Glutamatergic neuron (in vitro differentiated cells): ENCODE measurements at places on chromosomes 11 and 22. TPM values are rescaled to one million over a fixed set of nuclear protein-coding genes. Genes with fewer than 3 reads are reported as not detected.

DNA sequence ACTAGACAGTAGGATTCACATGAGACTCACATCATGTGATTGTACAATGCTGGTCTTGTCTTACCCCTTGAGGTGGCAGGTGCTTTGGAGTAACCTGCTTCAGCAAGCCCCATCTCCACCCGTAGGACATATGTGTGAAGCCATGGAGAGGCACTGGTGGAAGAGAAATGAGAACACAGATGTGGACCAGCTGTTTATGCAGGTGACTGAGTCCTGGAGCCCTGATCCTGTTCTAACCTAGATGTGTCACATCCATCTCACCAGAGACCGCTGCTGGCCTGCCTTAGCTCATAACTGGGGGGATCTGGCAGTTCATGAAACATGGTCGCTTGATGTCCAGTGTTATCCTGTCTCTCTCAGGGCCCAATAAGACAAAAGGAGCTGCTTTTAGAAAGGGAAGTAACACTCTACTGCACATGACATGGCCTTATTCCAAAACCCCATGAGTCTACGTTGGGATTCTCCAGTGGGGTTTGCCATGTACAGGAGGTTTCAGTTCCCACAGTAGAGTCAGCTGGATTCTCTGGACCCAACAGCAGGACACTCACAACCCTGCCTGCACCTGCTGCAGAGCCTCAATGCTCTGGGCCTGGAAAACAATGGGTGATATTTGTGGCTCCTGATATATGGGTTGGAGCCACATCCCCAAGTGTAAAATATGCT is 62.0 kb downstream of the GGTLC2 start:
- no peak for DNase-seq

DNA sequence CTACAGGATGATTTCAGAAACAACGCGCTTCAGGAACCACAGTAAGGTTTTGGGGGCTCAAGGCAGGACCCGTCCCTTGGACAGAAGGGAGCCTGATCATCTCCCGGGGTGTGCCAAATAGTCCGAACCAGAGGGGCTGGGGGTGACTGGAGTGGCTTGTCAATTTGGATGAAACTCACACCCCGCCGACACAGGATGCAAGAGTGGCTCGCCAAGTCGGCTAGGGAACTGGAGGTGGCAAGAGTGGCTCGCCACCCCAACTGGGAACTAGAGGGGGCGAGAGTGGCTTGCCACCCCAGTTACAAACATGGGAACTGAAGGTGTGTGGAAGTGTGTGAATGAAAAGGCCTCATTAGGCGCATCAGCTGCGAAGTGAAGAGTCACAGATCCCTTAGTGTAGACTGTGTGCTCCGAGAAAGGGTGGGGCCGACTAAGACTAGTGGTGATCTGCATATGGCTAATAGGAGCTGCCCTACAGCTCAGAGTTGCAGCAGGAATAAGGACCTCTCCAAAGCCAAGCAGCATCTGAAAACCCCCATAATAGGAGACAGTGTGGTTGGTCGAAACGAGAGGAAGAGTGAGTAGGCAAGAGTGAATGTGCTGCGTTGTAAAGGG is 26.6 kb upstream of the CPT1A start:
- DNase-seq, result no peak

DNA sequence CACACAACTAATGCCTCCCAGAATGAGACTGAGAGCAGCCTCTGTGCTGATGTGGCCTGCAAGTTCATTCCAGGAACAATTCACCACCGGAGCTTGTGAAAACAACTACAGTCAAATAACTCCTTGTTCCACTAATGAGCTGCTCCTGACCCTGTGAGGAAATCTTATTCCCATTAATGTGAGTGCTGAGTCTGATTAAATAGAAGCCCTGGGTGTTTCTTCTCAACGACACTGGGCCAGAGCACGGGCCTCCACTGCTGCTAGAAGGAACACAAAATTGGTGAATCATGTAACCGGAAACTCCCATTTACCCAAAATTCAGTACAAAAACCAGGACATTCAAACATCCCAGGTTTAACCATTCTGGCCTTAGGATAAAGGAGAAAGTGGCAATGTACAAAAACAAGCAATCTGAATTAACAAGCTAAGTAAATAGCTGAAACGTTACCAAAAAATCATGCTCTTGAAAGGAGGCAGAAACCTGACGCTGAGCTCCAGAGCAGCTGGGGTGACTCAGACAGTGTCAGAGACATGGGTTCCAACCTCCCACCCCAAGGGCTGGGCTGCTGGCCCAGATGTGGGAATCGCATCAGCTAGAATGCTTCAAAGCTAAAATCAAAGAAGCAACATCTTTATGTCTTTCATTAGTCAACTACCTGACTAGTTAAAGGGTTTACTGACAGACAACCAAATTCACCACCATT is 26.7 kb downstream of the SERGEF start:
- DNase-seq, result no peak

DNA sequence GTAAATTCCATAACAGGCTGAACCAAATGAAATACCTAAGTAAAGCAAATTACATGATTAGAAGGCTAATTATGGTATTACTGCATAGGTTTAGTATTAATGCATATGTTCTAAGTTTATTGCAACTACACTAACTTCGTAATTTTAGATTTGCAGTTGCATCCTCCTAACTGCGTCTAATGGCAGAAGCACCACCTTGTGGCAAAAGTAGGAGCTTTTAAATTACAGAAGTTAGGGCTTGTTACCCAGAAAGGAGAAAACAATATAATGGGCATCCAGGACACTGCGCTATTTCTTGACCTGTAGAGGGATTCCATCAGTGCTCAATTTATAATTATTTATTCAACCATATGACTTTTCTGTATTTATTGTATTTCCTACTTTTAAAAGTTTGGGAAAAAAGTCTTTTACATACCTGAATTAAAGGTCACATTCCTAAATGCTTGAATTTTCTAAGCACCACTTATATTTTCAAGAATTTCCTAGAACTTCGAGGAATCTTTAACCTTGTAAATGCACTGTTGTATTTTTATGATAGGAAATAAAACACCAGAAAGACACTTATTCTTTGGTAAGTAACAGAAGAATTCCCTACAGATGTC is 16.3 kb upstream of the GPR83 start:
- no peak for DNase-seq

DNA sequence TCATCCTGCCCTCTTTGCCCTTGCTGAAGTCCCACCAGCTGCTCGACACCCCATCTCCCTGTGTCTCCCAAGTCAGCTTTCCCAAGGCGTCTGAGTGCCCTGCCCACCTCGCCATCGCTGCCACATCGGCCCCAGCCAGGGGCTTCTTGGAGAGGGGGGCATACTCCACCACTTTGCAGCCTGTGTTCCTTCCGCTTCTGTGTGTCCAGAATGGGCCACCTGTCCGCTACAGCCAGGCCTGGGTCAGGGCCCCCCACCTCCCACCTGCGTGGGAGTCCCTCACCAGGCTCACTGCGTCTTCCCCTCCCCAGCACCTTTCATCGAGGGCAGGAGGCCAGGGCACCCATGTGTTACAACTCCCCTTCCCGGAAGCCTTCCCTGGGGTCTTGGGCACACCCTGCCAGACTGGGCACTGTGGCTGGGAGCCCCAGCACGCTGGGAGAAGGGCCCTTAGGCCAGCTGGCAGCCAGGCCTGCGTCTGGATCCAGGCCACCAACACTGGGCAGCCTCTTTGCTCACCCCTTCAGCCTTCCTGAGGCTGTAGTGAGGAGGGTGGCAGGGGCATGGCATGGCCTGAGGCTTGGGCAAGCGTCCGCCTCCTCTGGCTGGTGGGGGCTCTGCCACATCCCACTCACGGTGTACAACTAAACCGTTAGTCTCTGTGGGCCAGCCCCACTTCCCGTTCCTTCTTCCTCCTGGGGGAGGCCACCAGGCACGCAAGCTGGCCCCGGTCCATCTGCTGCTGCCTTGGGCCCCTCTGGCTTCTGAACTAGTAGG is 13.4 kb downstream of the CPT1A start:
- no peak for DNase-seq

DNA sequence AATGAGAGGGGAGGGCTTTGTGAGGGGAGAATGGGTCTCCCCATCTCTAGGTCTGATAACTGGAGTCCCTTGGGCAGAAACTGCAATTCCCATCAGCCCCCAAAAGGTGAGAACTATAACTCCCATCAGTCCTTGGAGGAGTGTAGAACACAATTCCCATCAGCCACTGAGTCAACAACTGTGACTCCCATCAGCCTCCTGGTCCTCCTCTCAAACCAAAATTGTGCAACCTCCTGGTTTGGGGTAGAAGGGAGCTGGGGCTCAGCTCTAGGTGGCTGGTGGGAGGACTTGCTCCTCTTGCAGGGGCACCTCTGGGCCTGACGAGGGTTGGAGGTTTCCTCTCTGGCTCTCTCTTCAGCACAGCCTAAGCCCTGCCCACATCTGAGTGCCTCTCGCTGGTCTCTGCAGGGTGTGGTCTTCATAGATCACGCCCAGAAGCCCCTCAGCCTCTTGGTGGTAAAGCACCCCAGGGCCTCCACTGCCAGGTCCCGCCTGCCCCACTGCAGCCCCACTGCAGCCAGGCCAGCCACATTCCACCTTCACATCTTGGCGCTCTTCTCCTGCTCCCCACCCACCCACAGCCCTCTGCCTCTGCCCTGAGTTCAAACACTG is 18.5 kb downstream of the SLC22A12 start:
- DNase-seq, result no peak

GRCh38 chr11:9817191-9817590 is 153.3 kb downstream of the SWAP70 start:
- DNase-seq, result no peak

DNA sequence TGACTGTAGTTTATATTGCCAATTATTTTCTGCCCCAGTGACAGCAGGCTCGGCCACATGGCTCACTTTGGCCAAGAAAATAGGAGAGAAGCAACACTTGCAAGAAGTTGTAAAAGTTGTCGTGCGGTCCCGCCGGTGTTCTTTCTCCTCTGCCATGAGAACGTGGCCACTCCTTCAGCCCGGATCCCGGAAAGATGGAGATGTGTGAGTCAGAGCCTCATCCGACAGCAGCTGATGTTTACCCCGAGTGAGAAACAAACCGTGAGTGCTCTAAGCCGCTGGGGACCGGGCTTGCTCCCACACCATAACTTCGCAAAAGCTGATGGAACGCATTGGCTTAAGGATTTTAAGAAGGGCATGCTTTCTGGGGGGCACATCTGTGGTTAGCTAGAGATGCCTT is 157.0 kb downstream of the CACNA1I start:
- DNase-seq, result no peak

- DNase-seq, result no peak
Observed at GRCh38 chr11:34358258-34358727, 483 bp upstream of the ABTB2 start.

- no peak for DNase-seq
Observed at GRCh38 chr22:44979154-44979553, 30.7 kb downstream of the PHF21B start.

DNA sequence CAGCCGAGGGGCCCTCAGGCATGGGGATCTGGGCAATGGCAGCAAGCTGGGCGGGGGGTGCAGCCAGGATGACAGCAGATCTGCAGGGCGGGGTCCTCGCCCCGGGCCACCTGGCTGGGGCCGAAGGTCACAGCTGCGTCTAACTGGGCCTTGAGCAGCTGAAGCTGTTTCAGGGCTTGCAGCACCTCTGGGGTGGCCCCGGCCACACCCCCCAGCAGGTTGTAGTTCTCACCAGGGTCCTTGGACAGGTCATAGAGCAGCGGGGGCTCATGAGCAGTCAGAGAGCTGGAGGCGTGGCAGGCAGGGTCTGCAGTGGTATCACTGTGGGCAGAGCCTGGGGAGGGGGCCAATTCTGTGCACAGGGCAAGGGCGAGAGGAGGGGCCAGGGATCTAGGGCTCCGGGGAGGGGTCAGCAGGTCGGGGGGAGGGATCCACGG is 2.8 kb downstream of the ARSA start:
- no peak for DNase-seq

- no peak for DNase-seq
Observed at GRCh38 chr11:66465373-66466224, 1.1 kb upstream of the PELI3 start.

DNA sequence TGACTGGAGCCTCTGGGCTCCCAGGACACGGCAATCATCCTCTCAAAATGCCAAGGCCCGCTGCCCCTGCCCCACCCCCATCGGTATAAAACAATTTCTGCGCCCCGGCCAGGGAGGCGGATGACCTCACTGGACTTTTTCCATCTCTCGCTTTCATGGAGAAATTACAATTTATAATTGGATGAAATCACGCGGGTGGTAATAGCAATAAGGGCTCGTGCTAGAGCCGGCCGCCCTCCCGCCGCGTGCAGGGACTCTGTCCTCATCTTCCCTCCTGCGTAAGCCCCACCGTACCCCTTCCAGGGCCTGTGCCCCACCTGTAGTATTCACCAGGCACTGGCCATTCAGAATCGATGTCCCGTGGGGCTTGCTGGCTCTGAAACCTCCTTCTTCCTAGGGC is 64.5 kb downstream of the MACROD1 start:
- no peak for DNase-seq

DNA sequence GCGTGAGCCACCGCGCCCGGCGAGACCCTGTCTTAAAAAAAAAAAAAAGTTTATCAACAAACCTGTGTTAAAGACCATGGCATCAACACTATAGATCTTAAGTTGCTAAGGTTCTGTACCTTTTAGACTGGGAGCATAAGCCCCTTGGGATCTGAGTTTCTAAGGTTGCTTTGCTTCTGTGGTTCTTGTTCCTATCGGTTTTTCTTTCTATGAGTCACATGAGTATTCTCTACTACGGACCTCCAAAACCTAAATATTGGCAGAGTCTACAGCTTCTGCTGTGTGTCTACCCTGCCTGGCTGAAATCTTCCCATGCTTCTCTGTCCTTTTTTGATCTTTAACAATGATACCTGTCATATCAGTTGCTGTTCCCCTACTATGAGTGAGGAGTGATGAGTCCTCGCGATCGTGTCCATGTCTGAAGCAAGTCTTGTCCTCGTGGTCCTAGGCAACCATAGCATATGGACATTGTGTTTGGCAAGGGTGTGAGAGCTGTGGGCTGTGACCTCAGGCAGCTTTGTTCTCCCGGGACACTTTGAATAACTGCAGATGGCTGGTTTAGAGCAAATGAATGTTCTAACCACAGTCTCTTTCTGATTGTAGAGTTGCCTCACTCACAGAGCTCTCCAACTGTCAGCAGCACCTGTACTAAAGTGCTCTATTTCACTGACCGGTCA is 9.0 kb upstream of the DLAT start:
- no peak for DNase-seq

Gene ELFN2
- 7.3 TPM for total RNA-seq

Gene OR2AT4
- not detected for total RNA-seq

Gene RAB6A
- total RNA-seq, result 222 TPM

Gene KDELR3
- not detected for total RNA-seq

Gene YPEL1
- total RNA-seq, result 71.2 TPM

Gene OR51B5
- total RNA-seq, result not detected

Gene MMP12
- total RNA-seq, result not detected
